ENCODE measurements at places on chromosomes 7 and 10.

DNA sequence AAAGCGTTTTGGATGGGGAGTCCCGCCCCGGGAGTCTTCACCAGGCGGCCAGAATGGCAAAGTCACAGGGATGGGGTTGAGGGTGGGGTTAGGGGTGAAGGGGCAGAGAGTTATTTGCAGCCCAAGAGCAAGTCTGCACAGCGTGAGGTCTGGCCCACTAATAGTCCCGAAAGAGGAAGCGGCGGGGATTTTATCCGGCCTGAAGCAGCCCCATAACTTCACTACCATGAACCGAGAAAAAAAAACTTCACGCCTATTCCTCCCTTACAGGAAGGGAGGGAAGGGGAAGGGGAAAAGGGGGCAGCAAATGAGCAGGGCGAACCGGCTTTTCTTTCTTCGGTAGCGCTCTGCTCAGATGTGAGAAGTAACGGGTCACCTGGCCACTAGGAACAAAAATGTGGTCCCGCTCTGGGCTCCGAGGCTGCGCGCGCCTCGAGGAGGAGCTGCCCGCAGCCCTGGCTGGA, 712 bp downstream of the ITPRIP start:
- no peak for DNase-seq

GRCh38 chr10:25661632-25662031, 272.4 kb upstream of the MYO3A start:
- no peak for DNase-seq

- DNase-seq: no peak
Observed at GRCh38 chr7:155084969-155085368, 14.8 kb downstream of the HTR5A start.

DNA sequence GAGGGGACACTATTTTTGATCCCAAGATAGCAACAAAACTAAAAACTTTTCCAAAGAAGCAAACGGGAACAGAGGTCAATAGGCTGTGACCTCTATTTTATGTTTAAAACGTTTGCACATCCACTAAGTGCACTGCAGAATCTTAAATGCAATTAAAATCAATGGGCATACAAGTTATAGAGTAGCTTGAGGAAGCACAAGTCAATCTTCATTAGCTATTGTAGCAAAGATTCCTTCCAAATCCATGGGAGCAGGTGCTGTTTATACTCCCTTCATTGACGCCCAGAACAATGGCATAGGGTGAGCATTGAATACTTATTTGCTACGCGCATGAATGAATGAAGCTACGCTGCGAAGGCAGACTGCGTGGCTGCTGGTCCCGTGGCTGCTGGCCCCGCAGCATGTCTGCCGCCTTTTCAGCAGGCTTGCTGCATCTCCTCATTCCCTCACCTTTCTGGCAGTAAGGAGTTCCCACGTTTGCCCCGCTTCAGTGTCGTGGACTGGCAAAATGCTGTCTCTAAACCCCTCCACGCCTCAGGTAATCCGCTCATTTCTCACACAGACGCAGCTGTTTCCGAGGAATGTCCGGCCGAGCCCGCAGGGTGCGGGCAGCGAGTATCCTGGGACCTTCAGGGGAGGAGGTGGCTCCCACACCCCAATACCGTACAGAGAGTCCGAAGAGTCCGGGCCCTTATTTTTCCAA, 754 bp upstream of the PHYHIPL start:
- no peak for DNase-seq

DNA sequence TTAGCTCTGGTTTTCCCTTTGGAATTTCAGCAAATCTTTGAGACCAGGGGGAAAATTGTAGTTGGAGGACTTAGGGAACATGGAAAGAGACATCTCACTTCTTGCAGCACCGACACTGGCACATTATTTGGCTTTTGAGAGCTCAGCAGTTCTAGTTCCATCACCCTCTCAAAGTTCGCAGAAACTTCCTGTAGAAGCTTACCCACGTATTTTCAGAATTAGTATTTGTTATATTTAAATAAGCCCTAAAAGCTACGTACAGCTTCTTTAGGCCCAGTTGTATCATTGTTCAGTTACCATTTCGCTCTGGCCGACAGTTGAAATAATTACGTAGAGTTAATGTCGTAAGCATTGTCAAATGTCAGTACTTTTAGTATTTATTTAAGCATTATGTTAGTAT, 13.4 kb downstream of the CEP55 start:
- DNase-seq: no peak

DNA sequence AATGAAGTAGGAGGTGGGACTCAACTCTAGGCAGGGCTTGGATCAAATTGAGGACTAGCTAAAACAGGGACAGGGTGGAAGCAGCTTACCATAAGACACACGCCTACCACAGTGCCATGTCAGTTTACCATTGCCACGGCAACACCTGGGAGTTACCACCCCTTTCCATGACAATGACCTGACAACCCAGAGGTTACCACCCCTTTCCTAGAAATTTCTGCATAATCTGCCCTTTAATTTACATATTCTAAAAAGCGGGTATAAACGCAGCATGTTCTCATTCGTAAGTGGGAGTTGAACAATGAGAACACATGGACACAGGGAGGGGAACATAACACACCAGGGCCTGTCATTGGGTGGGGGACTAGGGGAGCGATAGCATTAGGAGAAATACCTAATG, 72.7 kb downstream of the GCC1 start:
- DNase-seq: no peak

GRCh38 chr10:1117651-1118050, 61.5 kb downstream of the WDR37 start:
- no peak for DNase-seq

GRCh38 chr10:88193018-88193417, 329.6 kb downstream of the PTEN start:
- DNase-seq: no peak

DNA sequence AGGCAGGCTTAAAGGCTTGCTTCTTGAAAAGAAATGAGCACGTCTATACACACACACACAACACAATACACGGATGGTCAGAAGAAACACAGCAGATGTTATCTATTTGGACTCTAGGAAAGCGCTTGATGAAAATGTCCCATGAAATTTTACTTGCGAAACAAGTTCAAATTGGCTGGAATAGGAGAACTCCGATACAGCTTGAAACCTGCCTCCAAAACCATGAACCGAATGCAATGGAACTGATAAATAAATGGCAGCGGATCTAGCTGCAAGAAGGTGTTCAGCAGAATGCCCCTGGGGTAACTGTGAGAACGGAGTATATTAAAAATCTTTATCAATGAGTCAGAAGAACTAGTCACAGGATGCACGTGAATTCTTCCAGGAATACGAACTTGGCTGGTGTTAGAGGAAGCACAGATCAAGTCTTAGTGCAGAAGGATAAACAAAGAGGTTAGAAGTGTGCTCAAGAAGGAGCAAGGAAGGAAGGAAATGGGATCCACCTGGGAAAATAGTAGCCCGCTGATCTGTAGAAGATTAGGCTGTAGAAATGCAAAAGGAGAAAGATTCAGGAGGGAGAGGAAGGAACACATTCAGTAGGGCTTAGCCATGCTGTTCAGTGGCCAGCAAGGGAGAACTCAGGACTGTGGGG, 142.0 kb upstream of the PRKCQ start:
- DNase-seq: no peak

- no peak for DNase-seq
Observed at GRCh38 chr10:101030496-101031127, 317 bp downstream of the PDZD7 start.

GRCh38 chr7:40298421-40298820, 163.6 kb downstream of the SUGCT start:
- DNase-seq: no peak

DNA sequence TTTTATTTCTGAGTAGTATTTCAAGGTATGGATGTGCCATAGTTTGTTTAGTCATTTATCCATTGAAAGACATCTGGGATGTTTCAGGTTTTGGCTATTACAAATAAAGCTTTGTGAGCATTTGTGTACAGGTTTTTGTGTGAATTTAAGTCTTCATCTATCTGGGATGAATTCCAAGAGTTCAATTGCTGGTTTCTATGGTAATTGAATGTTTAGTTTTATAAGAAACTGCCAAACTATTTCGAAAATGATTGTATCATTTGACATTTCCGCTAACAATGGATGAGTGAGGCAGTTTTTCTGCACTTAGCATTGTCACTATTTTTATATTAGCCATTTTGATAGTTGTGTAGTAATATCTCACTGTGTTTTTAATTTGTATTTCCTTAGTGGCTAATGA, 99.4 kb downstream of the WDFY4 start:
- DNase-seq: no peak

DNA sequence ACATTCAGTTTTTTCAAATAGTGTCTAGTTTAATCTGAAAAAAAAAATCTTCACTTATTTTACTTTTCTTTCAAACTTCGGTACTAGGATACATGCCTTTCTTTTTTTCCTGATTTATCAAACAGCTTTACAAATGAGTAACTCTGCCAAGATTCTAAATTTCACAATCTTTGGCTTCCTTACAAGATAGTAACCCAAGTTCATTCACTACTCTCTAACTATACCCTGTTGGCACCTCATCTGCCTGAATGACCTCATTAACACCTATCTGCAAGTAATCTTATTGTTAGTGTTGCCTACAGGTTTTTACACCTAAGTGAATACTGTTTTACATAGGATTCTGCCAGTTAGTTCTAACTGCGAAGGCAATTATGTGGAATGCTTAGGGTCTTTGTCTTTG, 159.8 kb downstream of the FOXP2 start:
- no peak for DNase-seq

DNA sequence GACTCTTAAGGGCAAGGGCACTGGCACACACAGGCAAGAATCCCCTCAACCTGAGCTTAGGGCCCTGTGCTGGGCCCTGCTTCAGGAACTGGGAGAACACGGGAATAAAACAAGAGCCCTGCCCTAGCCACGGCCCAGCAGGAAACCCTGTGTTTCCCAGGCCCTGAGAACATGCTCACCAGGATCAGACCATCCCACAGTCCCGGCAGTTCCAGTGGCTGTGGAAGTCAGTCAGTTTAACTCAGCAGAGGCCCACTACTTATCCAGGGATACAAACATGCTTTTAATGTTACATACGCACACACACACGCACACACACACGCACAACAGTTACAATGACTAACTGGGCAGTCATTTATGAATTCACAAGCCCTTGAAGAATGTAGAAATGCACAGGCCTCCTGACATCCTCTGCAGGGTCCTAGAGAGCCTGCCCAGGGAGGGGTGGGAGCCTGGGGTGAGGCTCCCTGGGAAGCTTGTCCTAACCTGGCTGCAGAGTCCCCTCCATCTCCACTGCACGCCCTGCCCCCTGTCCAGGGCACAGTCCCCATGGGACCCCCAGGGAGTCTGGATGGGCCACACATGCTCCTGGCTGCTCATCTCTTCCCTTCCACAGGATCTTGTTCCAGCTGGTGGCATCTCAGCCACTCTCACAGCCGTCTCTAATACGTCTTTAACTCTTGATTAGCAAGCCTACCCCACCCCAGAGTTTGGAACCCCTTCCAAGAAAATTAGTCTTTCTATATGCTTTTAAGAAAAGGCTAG, 97.6 kb downstream of the TCERG1L start:
- no peak for DNase-seq

DNA sequence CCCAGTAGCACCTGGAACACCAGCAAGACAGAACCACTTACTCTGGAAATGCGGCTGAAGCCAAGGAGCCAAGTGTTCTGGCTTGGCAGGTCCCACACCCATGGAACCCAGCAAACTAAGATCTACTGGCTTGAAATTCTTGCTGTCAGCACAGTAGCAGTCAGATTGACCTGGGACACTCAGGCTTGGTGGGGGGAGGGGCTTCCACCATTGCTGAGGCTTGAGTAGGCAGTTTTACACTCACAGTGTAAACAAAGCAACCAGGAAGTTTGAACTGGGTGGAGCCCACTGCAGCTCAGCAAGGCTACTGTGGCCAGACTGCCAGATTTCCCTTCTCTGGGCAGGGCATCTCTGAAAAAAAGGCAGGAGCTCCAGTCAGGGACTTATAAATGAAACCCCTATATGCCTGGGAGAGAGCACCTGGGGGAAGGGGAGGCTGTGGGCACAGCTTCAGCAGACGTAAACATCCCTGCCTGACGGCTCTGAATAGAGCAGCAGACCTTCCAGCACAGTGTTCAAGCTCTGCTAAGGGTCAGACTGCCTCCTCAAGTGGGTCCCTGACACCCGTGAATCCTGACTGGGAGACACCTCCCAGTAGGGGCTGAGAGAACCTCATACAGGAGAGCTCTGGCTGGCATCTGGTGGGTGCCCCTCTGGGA, 121.2 kb downstream of the MTERF1 start:
- DNase-seq: no peak

DNA sequence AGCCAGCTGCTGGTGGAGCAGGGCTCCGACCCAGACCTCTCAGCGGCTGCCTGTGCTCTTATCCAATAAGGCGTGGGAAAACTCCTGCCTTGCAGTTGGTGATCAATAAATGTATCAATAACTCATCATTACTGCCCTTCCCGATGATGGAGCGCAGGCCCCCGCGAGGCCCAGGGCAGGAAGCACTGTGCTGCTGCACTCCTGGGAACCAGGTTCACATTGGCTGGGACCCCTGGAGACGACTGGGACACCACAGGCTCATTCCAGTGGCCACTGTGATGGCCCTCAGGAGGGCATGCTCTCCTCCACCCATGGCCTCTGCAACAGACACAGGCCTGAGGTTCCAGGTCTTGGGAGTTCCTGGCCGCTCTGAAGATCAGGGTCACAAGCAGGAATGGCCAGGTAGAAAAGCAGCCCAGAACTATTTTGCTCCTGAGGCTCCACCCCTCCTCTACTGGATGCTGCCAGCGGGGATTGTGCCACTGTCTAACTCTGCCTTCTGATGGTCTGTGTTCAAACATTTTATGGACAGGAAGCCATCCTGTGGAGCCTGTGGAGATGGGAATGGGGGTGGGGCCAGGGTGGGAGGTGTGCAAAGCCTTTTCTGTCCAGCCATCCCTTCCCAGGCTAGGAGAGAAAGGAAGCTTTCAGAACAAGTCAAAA, 287.4 kb upstream of the ZMIZ1 start:
- DNase-seq: no peak

All from stimulated activated CD8-positive, alpha-beta memory T cell treated with anti-CD3 and anti-CD28 coated beads, Interleukin-4, amount 100 ng/mL, for 1 hour (primary cell).